Midbrain (tissue), 1 donor: ENCODE measurements at places on chromosomes 2 and 18.

- DNase-seq: no peak
Observed at GRCh38 chr2:144501118-144501517, 18.8 kb downstream of the ZEB2 start.

DNA sequence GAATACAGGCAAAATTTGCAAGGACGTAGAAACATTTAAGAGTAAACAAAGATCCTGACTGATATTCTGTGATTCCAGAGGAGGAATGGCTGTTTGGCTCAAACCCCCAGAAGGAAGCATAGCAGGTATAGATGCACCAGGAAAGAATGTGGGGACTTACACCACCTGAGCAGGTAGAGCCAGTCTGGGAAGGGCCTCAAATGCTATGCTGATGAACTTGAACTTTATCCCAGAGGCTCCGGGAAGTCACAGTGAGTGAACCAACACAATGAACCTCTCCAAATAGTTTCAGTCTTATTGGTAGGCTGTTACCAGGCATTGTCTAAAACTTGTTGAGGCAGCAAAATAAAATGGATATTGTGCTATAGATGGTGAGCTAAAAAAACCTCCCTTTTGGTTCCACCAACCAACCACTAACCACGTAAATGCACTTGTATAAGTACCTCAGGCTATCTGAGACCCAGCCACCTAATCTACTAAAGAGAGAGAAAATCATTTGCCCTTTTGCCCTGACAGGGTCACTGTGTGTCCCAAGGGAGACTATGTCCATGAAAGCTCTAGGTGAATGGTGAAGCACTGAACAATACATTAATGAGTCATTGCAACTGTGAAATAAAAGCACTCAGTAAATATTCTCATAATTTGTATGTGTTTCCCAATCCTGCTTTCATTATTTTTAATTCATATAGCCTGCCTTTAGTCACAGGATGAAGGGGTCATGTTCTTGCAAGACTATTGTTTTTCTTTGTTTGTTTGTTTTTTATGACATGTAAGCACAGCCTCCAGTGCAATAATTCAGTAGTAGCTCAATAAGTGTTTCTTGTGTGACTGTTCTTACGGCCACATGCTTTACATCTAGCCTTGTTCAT, 911.6 kb downstream of the EPHA4 start:
- no peak for DNase-seq

DNA sequence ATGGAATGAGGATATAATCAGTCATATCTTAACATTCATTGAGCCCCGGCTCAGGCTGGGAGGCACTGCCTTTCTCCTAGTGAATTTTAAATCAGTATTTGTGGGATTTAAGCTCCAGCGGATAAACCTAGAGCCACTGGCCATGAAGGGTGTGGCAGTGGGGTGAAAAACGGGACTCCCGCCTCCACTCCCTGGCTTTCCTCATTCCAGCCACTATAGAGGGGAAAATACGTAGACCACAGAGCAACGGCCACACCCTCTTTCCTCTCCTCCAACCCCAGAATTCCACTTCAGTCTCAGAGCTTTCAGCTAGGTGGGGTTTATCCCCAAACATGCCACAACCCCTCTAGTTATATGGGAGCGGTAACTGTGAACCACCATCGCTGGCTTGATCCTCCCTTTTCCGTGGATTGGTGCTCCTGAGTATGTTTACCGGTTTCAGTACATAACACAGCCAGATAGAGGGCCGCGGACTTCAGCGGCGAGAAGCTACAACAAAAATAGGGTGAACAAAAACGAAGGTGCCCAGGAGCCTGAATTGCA, 70.6 kb upstream of the ITGB6 start:
- no peak for DNase-seq

DNA sequence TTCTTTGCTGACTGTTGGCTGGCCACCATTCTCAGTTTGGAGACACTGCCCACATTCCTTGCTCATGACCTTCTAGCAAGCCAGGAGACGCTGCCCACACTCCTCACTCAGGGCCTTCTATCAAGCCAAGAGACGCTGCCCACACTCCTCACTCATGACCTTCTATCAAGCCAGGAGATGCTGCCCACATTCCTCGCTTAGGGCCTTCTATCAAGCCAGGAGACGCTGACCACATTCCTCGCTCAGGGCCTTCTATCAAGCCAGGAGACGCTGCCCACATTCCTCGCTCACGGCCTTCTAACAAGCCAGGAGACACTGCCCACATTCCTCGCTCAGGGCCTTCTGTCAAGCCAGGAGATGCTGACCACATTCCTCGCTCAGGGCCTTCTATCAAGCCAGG, 131.3 kb upstream of the CBLN2 start:
- no peak for DNase-seq

DNA sequence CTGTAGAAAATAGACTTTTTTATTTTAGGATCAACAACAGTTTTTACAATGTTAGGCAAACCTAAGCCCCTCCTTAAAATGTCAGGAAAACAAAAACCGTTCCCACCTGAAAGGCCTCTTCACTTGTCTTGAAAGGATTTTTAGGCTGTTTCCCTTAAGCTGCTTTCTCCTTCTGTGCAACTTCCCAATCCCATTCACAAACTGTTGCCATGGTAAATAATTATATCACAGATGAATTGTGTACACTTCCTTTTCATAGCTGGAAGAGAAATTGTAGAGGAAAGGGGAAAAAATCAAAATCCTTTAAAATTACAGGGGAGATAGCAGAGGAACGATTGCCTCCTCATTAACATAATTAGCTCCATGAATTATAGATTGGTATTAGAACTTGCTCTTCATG, 1488.0 kb upstream of the CELF4 start:
- no peak for DNase-seq

DNA sequence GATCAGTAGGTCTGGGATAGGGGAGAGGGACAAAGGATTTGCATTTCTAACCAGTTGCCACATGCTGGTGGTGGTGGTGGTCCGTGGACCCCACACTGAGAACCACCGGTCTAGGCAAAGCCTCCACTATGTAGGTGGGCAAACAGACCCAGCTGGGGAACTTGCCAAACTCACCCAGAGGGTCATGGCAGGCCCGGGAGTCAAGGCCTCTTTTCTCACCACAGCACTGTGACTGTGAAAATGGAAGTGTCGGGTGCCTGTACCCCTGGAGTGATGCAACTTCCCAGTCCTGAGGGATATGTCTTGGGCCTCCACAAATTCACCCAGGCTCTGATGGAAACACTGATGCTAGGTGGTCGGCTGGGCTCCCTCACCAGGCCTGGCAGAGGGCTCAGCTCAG, 101.2 kb upstream of the SMAD2 start:
- no peak for DNase-seq

GRCh38 chr2:24362253-24362652, 1.9 kb upstream of the ITSN2 start:
- no peak for DNase-seq

GRCh38 chr2:123093199-123093598, 931.9 kb upstream of the CNTNAP5 start:
- DNase-seq: no peak

DNA sequence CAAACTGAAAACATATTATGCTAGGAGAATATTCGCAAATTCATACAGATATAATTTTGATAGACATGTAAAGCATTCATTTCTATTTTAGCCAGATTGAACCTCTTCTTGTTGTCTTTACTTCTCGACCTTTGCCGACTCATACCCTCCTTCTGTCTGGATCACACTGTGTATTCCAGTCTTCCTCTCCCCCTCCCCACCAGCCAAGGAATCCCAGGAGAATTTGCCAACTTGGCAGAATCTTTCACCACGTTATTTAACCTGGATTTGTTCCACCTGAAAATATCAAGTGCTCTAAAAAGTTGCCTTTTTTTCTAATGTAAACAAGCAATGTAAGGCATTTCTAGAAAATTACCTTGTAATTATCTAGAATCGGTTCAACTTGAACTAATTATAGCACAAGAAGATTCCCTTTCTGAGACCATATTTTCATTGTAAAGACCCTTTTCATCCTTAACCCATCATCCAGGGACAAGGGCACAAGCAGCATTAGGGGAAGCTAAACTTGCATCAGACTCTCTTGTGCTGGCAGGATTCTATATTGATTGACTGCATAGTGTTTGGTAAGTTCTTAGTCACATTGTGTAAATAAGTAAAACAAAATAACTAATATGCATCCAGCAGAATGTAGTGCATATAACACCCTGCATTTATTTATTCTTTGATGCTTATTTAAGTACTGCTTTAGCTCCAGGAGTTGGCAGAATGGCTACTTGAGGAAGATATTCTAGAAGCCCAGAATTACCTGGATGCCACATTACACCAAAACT, 1328.7 kb upstream of the NXPH2 start:
- no peak for DNase-seq

DNA sequence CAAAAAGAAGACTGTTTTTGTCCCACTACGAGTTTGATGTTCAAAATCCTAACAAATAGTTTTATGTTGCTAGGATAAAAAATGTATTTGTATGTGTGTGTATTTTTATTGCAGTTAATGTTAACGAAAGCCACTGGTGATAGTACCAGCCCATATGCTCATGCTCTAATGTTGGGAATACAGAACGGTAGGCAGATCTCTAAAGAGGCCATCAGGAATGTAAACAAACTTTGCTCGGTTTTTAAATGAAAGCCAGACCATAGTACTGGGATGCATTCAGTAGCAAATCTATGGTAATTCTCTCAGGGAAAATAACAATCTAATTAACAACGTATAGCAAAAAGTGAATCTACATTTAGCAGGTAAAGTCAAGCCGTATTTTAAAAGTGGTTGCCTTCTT, 208.1 kb downstream of the NEDD4L start:
- no peak for DNase-seq

DNA sequence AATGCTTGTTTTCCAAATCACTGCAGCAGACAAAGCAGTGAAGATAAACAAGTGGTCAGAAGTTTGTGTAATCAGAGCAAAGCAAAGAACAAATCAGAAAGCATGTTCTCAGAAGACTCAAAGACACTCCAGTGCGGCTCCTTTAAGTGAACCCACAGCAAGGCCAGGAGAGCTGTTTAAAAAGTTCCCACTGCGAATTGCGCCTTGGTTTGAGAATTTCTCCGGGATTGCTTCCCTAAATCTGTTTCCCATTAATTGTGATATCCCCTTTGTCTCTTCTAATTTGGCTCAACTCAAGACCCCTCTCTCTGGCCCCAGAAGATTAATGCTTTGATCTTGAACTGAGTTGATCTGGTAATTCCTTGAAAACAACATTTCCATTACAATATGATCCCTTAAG, 122.4 kb upstream of the BCL2L11 start:
- DNase-seq: no peak

DNA sequence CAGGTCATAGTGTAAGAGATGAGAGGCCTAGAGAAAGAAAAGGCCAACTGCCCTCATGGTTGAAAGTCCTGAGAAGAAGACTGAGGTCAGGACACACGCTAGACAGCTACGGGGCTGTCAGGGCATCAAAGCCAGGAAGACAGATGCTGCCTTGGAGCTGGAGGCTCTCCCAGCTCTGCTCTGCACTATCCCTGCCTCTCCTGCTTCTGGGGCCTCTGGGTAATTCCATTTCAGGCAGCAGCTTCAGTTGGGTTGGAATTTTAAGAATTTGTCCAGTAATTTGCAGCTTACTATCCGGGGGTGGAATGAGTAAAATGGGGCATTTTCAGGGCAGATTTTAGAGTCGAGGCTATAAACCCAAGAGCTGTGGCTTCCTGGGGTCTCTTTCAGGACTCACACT, 76.2 kb upstream of the CTAGE1 start:
- DNase-seq: no peak

- DNase-seq: no peak
Observed at GRCh38 chr18:3863593-3863992, 413.6 kb downstream of the TGIF1 start.

- no peak for DNase-seq
Observed at GRCh38 chr2:229719926-229720647, 5.7 kb upstream of the DNER start.

DNA sequence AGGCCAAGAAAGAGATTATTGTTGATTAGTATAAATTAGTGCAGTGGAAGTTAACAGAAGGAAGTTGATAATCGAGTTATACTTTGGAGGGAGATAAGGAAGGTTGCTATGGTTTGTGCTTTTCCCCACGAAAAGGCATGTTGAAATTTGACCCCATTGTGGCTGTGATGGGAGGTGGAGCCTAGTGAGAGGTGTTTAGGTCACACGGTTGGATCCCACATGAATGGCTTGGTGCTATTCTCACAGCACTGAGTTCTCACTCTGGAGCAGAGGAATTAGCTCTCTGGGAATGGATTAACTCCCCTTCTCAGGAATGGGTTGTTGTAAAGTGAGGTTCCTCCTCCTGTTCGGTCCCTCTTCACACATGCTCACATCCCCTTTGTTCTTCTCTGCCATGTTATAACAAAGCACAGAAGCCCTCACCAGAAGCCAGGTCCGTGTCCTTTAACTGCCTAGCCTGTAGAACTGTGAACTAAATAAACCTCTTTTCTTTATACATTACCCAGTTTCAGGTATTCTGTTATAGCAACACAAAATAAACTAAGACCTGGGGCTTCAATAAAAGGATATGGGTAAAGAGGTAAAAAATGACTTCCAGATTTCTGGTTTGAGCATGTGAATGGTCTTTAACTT, 21.9 kb downstream of the PIGN start:
- DNase-seq: no peak

- no peak for DNase-seq
Observed at GRCh38 chr2:37262522-37262921, 31.1 kb downstream of the NDUFAF7 start.

DNA sequence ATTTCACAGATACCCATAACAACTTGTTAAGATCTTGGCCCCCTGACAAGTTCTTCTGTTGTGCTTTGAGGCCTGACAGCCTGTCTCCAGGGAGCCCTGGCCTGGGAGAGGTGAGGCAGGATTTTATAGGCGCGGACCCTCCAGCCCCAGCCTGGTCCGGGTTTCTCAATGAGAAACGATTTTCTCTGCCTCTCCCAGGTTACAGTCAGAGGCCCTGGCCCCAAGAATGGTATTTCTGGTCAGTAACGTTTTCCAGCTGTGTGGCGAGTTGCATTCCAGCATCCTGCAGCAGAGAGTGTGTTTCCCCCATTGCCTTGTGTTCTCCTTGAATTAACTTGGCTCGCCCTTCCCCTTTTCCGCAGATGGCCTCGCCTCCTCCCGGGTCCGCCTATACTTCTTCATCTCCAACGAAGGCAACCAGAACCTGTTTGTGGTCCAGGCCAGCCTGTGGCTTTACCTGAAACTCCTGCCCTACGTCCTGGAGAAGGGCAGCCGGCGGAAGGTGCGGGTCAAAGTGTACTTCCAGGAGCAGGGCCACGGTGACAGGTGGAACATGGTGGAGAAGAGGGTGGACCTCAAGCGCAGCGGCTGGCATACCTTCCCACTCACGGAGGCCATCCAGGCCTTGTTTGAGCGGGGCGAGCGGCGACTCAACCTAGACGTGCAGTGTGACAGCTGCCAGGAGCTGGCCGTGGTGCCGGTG, 3.0 kb downstream of the INHBB start:
- no peak for DNase-seq

DNA sequence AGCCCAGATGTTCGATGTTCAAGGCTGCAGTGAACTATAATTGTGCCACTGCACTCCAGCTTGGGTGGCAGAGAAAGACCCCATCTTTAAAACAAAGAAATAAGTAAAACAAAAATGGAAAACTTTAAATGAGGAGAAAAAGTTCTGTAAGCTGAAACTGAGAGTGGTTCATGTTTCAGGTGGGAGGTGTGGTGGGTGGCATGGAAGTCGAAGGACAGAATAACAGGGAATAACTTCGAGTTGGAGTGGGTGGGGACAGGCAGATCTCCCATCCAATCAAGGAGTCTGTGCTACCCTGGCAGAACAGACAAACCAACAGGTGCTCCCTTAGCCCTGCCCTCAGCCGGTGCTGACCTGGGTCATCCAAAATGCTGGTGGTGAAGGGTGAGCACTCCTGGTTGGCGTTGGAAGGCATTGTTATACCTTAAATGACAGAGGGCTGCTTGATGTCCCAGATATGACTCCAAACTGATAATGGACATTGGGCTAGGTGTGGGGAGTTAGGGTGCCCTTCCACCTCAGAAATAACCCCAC, 328.4 kb downstream of the DYSF start:
- DNase-seq: no peak

GRCh38 chr18:62898359-62898758, 183.0 kb downstream of the PHLPP1 start:
- no peak for DNase-seq
